Activated CD8-positive, alpha-beta memory T cell treated with anti-CD3 and anti-CD28 coated beads, Interleukin-2, amount 10 ng/mL, durations not matched to agents 7 days and 5 days (primary cell): ENCODE measurements at places on chromosomes 3 and 15.
A peak's percentile ranks its signal among the peaks of the same experiment; 100 is the strongest.

- no peak for DNase-seq
Measured at GRCh38 chr15:92845126-92845508, 55.0 kb upstream of the CHD2 start.

- DNase-seq = no peak
Measured at GRCh38 chr3:88058306-88058580, 562 bp downstream of the CGGBP1 start.

GRCh38 chr3:31522152-31522551 is 10.6 kb upstream of the STT3B start:
- peak; percentile 52 for DNase-seq

GRCh38 chr3:170809975-170810357 is 60.0 kb downstream of the RPL22L1 start:
- DNase-seq = no peak

DNA sequence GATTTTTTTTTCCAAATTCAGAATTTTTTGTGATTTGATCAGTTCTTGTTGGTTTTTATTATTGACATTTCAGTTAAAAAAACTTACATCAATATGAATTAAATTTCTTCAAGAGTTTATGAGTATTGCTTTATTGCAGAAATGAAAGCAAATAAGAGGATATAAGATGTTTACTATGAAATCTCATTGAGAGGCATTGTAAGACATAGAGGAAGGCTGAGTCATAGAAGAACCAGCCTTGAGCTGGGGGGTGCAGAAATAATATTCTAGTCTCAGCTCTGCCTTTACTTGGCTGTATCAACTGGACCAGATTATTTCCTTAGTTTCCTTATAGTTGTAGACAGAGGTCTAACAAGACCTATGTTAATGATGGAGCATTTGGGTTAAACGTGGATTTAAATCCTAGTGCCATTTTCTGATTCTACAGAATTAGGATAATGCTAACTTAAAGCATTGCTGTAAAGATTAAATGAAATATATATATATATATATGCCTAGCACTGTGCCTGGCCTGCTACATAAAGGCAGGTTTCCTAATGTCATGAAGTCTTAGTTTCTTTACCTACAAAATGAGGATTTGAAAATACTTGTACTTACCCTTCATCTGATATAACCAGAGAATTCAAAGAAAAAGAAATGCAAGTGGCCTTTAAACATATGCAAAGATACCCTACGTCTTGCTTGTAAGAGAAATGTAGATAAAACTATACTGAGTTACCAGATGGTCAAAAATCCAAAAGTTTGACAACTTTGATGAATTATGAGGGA is 7.3 kb downstream of the FAM98B start:
- DNase-seq = no peak

DNA sequence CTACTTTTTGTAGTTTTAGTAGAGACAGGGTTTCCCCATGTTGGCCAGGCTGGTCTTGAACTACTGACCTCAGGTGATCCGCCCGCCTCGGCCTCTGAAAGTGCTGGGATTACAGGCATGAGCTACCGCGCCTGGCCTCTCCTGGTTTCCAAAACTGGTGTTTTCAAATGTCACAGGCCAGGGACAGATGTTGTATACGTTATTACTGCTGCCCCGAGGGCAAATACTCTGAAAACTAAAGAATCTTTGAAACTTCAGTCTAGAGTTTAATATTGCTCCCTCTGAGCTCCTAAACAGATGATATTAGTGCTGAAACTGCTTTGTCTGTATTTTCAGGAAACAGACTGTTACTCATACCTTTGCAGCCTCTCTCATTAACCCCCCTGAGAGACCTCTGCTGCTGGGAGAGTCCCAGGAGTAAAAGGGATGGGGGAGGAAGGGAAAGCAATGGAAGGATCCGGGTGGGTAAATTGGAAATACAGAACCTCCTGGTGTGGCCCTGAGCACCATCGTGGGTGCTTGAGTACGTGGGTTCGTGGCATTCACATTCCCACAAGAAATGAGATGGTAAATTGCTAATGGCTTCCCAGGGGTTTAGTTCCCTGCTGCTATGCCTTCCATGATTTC is 96.3 kb upstream of the IGF1R start:
- no peak for DNase-seq

DNA sequence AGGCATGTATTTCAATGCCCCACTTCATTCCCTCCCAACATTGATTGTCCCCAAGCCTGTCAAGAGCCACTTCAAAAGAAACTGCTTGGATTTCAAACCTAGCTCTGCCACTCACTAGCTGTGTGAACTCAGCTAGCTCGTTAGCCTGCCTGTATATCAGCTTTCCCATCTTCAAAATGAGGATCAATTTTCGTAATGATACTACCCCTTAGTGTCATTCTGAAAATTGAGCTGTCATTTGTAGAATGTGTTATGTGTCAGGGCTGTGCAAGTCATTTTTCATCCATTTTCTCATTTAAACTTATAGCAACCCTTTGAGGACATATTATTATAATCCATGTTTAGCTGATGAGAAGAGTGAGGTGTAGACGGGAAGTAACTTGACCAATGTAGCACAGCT is 88.6 kb downstream of the TRIM42 start:
- no peak for DNase-seq

DNA sequence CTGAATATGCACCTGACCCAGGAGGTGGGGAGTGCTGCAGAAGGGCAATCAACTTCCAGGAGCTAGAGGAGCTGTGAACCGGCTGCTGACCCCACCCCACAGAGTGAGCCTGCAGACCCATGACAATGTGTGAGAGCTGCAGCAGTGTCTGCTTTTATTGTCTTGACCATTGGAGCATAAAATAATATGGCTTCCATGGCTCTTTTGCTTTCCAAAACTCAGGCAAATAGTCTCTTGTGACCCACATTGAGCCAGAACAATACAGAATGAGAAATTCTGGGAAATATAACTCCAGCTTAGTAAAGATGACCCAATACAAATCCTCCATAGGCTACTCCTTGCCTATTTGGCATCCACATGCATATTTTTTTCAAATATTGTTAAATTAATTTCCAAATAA is 309.6 kb downstream of the PYDC2 start:
- DNase-seq = no peak

DNA sequence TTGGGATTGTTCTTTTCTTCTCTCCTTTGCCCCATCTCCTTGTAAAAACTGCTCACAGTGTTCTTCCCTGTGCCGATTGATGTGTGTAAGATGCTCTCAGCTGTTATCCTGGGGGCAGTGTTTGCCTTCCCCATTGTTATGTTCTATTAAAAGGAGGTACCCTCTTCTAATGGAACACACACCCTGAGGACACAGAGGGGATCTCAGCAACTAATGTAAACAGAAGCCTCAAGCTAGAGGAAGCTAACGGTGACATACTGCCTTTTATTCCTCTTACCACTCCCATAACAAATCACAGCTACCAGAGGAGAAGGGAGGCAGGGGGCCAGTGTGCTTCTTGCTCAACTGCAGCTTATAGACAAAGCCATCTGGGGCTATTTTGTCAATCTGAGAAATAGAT is 2.2 kb downstream of the TAGLN3 start:
- DNase-seq = no peak

DNA sequence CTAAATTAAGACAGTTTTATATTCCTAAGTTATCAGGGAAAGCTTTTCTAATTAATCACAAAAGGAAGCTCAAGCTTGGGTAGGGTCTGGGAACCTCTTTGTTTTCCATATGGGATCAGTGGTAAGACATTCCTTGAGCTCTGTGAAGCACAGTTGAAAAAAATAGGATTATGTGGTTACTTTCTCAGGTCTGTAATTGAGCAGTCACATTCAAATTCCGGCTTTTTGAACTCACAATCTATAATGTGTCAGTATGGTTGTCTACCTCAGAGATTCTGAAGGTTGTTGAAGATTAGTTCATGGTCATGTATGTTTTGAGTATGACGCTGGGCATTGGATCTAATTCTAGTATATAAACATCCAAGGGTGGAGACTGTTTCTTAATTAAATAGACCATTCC is 364.5 kb downstream of the LPP start:
- no peak for DNase-seq

GRCh38 chr3:101303089-101303731 is 17.2 kb downstream of the IMPG2 start:
- DNase-seq = no peak
